ENCODE measurements at places on chromosomes 5 and 9. TPM values are rescaled to one million over a fixed set of nuclear protein-coding genes. Genes with fewer than 3 reads are reported as not detected.

The PRKAA1 gene
- total RNA-seq: 30.2 TPM

The PCDHB9 gene
- total RNA-seq: 2.3 TPM

The SLCO4C1 gene
- 6.2 TPM for total RNA-seq

The PCDHGA8 gene
- 2.1 TPM for total RNA-seq

The IRX2 gene
- 63.2 TPM for total RNA-seq

The SLC46A2 gene
- total RNA-seq: 0.07 TPM

The PCDHA2 gene
- 2.1 TPM for total RNA-seq

The FOXD4L4 gene
- total RNA-seq: 0.14 TPM

The FBXO4 gene
- total RNA-seq: 1.9 TPM

The BAG1 gene
- 48.2 TPM for total RNA-seq

The C9orf43 gene
- total RNA-seq: 0.28 TPM

The ENTREP1 gene
- total RNA-seq: 21.1 TPM

The C5orf46 gene
- not detected for total RNA-seq

The OR1Q1 gene
- total RNA-seq: not detected

The FOXD4L3 gene
- not detected for total RNA-seq

The IL3 gene
- not detected for total RNA-seq

The AJM1 gene
- 1.6 TPM for total RNA-seq

The PCDHGA2 gene
- 0.66 TPM for total RNA-seq

The GFI1B gene
- 0.41 TPM for total RNA-seq

The OR1L1 gene
- not detected for total RNA-seq

The WDR38 gene
- total RNA-seq: not detected

The SH3GLB2 gene
- 65.7 TPM for total RNA-seq

The RPS23 gene
- total RNA-seq: 2,589 TPM

The STC2 gene
- total RNA-seq: 38.5 TPM

The SLC22A4 gene
- 0.50 TPM for total RNA-seq

The CLK4 gene
- total RNA-seq: 16.0 TPM

The TMEM174 gene
- total RNA-seq: not detected

The RUSC2 gene
- 8.7 TPM for total RNA-seq

The BTNL9 gene
- 1.8 TPM for total RNA-seq

The LAMC3 gene
- total RNA-seq: 35.9 TPM

The PKD2L2 gene
- 0.21 TPM for total RNA-seq

The KLF9 gene
- total RNA-seq: 0.82 TPM

The ARAP3 gene
- total RNA-seq: 51.2 TPM

The DMRT1 gene
- not detected for total RNA-seq

The RLN1 gene
- total RNA-seq: 0.66 TPM

The ANKRD34B gene
- 3.6 TPM for total RNA-seq

The MARCOL gene
- total RNA-seq: not detected

The AGXT2 gene
- not detected for total RNA-seq

The IL9 gene
- not detected for total RNA-seq

The NDST1 gene
- 61.5 TPM for total RNA-seq

The CNTLN gene
- 12.2 TPM for total RNA-seq

The IRX1 gene
- total RNA-seq: 14.8 TPM

The HSD17B3 gene
- total RNA-seq: not detected

The SOX30 gene
- 0.41 TPM for total RNA-seq

All from WTC11 (cell line).